NCI-H1694 treated with DMSO at 0.1 percent for 48 hours (cell line): ENCODE measurements at places on chromosomes 2 and 18.

DNA sequence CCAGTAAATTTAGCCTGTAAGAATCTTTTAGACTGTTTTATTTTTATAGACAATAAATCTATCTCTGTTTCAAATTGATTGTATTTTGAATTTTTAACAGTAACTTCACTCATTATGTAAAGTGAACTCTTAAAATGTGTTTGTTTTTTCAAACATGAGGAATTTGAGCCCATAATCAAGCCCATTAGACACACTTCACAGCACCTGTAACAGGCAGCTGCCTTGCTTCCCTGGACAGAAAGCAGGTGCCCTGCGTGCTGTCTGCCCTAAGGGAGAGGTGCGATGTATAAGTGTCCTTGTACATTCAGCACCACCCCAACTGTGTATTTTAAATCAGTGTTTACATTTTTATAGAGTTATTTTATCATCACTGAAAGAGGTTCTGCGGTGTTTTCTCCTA, 186.5 kb upstream of the TPO start:
- DNase-seq = no peak

GRCh38 chr2:9430316-9431293, 7.2 kb downstream of the CPSF3 start:
- no peak for DNase-seq

- peak; percentile 10 for DNase-seq
Measured at GRCh38 chr2:174546519-174547506, 50.8 kb downstream of the WIPF1 start.

- DNase-seq = no peak
Measured at GRCh38 chr2:10042301-10043161, 819 bp upstream of the KLF11 start.

- no peak for DNase-seq
Measured at GRCh38 chr18:78781601-78781960, 198.0 kb upstream of the SALL3 start.

DNA sequence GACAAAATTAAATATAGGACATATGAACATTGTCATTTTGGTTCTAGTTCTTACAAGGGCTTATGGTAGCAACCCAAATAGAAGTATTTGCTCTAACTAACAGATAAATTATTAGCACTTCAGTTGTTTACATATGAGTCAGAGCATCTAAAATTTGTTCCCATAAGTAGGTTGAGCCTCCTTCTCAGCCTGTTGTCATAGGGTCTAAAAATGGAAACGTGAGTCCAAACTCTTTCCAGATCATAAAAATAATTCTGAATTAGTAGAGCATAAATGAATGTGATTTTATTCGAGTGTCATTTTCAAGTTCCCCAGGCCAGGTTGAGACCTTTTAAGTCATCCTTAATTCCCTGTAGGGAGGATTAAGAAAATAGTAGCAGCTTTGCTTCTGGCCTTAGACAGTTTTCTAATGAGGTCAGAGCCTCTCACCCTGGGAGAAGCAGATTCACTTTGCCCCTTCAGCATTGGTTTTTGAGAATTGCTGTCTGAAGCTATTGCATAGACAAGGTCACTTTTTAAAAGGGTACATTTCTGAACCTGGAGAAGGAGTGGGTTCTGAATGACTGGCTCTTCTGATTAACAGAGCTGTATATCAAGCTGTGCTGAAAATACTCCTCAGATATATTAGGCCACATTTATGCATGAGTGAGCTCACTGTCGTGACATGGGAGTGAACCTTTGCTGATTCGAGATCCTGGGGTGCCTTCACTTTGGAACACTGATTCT, 164.3 kb downstream of the NEDD4L start:
- no peak for DNase-seq

GRCh38 chr2:28904295-28904694, 9.8 kb downstream of the WDR43 start:
- DNase-seq = no peak

DNA sequence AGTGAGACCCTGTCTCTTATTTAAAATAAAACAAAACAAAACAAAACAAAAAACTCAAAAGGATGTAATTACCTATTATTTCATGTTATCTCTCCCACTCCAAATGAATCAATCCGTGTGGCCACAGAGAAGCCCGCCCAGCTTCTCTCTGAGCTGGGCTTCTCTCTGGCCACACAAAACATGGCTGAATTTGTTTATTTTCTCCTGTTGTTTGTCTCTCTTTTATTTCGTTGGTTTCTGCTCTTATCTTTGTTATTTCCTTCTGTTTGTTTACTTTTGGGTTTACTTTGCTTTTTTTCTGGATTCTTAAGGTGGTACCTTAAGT, 1.5 kb upstream of the TRABD2A start:
- no peak for DNase-seq

DNA sequence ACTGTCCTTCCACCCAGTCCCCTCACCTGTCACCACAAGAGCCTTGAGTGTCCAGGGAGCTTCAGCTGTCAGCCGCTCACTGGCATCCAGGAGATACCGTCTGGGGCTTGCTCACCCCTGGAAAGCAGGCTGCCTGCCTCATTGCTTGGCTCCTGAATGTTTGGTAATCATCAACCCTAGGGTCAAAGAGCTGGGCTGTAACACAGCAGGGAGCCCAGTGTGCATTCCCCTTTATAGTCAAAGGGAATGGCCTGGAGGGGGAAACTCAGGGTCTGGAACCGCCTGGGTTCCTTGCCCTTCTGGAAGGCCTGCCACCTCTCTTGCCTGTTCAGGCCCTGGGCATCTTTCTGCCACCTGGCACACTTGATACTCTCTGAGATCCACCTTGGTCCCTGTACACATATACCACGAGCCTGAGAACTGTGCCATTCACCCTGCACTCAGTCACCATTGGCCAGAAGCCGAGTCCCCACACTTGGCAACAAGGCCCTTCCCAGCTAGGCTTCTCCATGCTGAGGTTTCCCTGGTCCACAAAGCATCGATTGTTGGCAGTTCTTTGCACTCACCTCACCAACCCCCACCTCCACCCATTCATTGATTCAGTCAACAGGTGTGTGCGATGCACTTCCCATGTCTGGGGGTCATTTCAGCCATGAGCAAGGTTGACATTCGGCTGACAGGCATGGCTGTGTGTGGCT, 35.0 kb downstream of the TPRKB start:
- DNase-seq = no peak

DNA sequence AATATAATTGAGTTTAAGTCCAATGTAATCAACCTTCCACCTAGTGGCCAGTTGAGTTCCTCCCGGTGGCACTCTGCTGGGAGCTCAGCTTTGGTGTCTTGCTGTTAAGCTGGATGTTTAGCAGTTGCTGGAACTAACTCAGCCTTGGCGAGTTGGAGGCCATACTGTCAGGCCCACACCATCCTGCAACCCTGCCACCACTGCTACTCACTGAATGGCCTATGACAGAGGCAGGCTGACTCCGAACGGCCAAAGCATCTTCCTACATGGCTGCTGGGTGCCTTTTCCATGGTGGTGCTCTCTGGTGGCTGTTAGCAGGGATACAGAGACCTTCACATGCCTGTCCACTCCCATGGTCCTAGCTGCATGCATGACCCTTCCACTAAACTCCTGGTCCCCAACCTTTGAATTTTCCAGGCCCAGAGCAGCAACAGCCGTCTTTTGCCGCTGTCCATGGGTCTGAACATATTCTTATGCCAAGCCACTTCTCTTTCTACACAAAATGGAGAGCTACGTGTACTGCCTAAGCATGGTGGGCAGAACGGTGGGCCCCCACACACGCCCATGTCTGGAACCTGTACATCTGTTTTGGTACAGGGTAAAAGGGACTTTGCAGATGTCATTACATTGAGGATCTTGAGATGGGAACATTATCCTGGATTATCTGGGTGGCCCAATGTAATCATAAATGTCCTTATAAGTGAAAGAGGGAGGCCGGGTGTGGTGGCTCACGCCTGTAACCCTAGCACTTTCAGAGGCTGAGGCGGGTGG, 15.0 kb upstream of the TRAF3IP1 start:
- no peak for DNase-seq

DNA sequence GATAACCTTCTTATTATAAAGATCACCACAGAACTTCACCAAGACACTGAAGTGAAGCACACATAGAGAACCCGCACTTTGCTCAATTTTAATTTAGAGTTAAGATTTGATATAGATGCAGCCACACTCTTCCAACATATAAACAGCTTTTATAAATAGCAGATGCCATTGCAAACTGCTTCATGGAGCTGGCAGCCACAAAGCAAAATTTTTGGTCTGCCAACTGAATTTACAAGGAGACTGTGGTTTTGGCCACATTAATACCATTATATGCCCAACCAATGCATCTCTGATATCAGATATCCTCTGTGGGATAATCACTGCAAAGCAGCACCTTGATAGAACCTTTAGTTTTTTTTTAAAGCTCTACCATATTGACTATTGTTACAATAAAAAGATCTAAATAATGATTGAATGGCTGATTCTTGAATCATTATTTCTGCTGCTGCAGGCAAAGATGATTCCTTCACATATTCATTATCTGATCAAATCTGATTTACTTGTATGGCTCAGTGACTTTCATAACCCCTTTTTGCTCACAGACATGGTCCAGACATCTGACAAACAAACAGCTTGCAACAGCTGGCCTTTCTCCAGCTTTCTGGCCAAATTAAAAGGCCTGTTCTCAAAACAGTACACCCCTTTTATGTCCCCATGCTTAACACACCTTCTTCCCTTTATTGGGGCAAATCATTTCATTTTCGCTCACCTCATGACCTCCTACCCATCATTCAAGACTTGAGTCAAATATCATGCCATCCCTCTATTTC, 88.4 kb downstream of the METTL4 start:
- peak; percentile 2 for DNase-seq

DNA sequence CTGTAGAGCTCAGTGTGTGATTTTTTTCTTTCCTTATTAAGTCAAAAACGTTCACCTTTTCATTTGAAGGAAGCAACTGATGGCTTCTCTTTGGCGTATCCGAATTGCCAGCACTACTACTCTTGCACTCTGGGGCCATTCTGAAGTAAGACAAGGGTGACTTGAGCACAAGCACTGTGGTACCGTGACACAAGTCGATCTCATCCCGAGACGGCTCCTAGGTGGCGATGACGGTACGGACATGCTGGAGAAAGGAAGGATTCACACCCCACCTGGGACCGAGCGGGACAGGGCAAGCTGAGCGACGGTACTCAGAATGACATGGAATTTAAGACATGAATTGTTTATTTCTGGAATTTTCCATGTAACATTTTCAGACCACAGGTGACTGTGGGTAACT, 36.8 kb upstream of the LDLRAD4 start:
- DNase-seq = no peak

DNA sequence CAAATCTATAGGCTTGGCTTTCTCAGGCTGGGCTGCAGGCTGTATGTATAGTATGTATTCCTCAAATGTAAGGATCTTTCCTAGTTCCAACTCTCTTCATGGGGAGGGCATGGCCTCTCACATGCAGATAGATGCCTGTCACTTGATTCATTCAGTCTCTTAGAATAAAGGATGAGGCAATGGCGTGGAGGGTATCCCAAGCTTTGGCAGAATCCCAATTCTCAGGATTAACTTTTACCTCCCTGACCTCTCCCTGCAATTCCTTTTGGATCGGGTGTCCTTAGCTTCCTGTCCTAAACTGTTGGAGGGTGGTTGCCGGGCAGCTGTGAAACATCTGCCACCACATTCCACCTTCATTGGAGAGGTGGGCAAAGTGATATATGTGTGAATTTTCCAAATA, 80.3 kb downstream of the INSIG2 start:
- DNase-seq = no peak

DNA sequence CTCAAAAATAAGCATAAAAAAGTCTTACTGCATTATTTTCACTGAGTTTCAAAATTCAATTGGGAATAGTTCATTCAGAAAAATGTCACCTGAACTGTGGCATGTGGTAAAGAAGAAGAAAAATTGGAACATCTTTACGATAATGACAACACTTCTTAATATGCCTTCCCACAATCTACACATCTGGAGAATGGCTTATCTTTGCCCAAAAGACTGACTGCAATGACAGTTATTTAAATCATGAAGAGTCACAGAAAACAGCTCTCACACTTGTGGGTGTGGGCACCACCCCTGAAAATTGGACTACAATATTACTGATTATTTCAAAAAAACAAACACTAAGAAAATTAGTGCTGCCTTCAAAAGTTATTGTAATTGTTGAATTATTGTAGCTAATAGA, 152.3 kb downstream of the USP34 start:
- no peak for DNase-seq

DNA sequence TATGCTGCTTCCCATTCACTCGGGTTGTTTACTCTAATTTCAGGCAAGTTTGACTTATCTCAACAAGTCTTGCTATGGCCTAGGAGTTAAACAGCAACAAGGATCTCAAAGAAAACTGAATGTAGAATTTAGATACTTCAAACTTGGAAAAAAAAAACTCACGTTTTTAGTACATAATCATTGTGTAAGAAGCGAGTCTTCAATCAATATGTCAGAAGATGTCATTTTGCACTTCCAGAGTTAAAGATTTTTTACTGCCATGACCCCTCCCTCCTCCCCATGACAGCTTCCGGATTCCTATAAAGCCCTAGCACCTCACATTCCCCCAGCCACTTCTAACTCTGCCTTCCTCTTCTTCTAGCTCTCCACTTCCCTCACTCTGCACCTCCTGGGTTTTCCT, 133.4 kb downstream of the SS18 start:
- DNase-seq = no peak

DNA sequence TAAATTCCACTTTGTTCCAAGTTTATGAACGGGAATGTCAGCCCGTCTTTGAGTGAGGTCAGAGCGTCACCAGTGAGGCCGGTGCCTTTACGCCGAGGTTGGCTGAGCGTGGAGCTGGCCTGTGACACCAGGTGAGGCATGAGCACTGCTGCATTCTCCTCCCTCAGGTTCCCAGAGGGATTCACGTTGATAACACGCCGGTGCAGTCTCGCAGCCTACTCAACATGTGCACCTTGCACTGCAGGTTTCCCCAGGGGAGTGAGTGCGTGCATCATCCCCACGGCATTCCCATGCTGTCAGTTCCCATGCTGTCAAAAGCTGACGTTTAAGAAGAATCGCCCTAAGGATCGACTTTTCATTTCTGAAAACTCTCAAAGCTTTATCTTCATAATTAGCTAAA, 213.3 kb downstream of the LDLRAD4 start:
- no peak for DNase-seq

GRCh38 chr2:207075456-207075855, 90.3 kb downstream of the KLF7 start:
- no peak for DNase-seq

DNA sequence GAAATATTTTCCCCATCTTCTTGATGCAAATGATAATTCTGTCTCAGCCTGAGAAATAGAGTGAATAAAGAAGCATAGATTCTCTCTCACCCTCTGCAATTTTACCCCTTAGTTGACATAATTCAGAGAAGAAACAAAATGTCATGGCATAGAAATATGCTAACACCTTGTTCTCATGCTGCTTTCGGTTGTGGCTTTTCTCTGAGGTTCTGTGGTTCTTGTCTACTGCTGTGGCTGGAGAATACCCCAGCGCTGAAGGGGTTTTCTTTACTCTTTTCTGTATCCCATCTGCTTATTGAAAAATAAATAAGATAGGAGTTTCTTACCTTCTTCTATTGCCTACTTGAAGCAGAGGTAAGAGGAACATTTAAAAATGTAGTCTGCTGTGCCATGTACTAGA, 15.4 kb upstream of the RAB27B start:
- no peak for DNase-seq

- DNase-seq = no peak
Measured at GRCh38 chr2:99470957-99471356, 18.9 kb downstream of the REV1 start.

GRCh38 chr2:27792759-27793158, 21.2 kb downstream of the MRPL33 start:
- no peak for DNase-seq
